Body of pancreas (tissue), 4 donors: ENCODE measurements at places on chromosomes 6 and 20.
A peak's percentile ranks its signal among the peaks of the same experiment; 100 is the strongest.

DNA sequence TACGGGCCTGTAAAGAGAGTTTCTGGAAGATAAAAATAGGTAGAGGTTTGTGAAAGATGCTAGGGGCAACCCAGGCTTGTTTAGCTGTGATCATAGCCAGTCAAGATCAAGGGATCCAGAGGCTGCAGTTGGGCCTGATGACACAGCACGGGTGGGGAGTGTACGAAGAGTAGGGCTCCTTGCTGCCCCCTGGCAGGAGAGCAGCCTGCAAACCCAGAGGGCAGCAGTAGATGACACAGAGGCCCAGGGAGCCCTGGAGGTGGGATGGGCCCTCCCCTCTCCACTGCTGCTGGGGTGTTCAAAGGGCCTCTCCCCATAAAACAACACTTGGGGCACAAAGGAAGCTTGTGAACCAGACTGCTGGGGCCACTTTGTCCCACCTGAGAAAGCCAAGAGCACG, 47.2 kb downstream of the VEGFA start:
- peak; percentile 81 for DNase-seq

- DNase-seq, result no peak
Measured at GRCh38 chr6:146593986-146594385, 4.8 kb upstream of the ADGB start.

DNA sequence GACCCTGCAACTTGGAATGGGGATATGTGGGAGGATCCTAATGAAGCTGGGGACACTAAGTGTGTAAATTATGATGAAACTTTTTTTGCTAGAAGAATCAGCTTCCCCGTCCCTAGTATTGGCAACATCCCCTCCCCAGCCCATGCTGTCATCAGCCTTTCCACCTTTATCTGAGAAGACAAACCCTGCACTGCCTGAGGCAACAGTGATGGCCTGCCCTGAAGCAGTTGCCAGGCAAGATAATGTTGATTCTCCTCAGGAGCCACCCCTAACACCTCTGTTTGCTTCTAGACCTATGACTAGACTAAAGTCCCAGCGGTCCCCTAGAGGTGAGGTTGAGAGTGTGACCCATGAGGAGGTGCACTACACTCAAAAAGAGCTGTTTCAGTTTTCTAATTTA, 27.1 kb downstream of the MICA start:
- no peak for DNase-seq

DNA sequence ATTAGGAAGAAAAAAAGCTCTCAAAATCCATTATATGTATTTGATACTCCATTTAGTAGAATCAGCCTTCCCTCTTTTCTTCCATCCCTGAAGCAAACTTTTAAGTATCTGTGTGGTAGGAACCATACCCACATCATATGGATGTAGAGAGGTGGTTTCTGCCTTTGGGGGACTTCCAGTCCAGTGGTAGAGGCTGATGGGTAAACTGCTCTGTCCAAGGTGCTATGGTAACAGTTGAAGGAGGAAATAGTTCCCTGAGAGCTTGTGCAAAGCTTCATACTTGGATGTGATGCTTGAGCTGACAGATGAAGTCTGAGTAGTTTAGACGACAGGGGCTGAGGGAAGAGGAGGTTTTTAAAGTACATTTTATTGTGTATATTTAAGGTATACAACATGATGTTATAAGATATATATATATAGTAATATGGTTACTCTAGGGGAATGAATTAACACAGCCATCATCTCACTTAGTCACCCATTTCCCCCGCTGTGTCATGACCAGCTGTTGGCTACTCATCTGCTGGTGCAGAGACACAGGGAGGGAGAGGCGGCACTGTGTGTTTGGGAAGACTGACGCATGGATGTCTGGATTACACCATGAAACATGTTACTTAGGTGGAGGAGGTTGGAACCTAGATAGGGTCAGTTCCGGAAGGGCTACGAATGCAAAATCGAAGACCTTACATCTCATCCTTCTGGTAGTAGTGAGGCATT, 185.2 kb downstream of the FARS2 start:
- DNase-seq, result no peak

DNA sequence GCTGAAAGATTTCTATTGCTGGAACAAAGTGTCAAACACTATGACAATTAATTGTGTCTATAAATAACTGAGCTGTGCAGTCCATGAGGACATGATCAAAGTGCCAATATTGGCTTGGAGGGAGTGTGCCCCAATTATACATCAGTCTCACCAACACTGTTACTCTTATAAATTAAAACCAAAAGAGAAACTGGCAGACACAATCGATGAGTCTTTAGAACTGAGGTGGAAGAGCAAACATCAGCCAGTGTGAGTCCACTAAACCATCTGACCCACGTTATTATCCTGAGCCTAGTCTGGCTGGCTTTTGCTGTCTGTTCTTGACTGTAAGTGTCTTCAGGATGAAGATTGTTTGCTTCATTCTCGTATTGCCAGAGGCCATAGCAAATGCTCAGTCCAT, 98.9 kb downstream of the OLIG3 start:
- DNase-seq, result no peak

- no peak for DNase-seq
Measured at GRCh38 chr20:21570285-21570992, 56.6 kb upstream of the NKX2-2 start.

- DNase-seq, result no peak
Measured at GRCh38 chr6:37373822-37374471, 20.2 kb downstream of the RNF8 start.
